ENCODE measurements at places on chromosomes 12 and 14.
A peak's percentile ranks its signal among the peaks of the same experiment; 100 is the strongest.

GRCh38 chr12:117900561-117900960 is 68.2 kb downstream of the KSR2 start:
- DNase-seq: no peak

DNA sequence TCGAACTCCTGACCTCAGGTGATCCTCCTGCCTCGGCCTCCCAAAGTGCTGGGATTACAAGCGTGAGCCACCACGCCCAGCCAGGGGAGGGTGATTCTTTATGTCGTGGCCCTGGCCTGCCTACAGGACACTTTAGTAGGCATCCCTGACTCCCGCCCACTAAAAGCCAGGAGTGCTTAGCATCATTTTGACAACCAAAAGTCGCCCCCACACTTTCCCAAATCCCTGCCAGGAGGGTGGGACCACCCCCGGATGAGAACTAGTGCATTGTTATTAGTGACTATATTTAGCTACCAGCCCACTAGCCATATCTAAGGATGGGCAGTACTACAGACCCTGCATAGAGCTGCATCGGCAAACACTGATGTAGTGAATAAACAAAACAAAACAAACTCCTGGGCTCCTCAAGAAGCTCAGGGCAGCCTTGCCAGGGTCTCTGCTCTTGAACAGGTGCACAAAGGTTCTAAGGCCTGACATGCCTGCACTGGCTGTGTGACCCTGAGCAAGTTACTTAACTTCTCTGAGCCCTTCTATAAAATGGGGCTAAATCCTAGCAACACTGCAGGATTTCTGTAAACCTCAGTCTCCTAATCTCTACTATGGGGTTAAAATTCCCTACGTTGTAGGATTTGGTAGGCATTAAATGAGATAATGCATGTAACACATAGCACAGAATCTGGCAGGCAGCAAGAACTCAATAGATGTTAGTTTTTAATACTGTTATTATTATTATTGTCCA is 2.2 kb downstream of the CAMKK2 start:
- DNase-seq: no peak

- DNase-seq: no peak
Measured at GRCh38 chr12:49330631-49331379, 6.2 kb downstream of the C1QL4 start.

DNA sequence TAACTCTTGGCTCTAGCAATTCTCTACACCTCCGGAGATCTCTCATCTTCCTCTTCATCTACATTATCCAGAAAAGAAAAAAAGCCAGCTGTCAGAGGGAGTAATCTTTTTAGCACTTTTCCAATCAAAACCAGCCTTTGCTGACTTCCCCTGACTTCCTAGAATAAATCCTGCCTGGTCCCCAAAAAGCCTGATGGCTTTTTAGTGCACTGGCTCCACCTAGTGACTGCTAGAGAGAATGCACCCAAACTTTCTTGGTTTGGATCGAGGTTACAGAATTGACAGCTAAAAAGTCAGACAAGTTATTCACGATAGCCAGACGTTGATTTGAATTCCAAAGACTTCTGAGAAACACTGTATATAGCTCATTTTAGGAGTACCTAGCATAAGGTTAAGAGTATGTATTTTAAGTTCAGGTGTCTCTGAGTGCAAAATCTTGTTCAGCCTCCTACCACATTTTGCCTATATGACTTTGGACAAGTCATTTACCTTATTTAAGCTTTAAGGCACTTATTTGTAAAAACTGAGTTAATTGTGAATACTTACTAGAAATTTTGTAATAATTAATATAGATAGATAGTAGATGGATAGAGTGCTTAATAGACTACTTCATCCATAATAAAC is 185.7 kb upstream of the GRIN2B start:
- DNase-seq: peak; percentile 7

DNA sequence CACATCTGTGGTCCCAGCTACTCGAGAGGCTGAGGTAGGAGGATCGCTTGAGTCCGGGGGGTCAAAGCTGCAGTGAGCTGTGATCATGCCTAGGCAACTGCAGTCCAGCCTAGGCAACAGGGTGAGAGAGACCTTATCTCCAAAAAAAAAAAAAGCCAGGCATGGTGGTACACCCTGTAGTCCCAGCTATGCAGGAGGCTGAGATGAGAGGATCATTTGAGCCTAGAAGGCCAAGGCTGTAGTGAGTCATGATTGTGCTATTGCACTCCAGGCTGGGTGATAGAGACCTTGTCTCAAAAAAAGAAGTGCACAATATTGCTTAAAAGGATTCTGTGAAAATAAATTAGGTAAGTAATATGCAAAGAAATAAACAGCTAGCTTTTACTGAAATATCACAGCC is 17.0 kb downstream of the NAA25 start:
- DNase-seq: no peak

- no peak for DNase-seq
Measured at GRCh38 chr14:96806836-96807235, 9.7 kb downstream of the VRK1 start.

DNA sequence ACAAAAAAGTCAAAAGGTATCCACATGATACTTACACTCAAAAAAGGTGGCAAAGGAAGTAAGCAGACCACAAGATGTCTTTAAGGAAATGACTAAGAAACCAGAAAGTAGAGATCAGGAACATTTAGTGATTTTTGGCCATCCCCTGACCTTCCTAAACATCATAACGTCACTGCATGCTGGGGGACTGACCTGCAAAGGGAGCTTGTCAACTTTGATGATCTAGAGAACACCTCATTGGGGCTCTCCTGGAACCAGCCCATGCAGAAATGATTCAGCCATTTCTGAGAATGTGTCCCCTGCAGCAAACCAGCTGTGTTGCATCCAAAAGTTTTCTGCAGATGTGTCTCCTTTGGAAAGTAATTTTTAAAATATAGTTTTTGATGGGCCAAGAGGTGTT is 152.2 kb upstream of the RASSF8 start:
- no peak for DNase-seq

- DNase-seq: no peak
Measured at GRCh38 chr12:106918746-106919145, 37.0 kb upstream of the TMEM263 start.

DNA sequence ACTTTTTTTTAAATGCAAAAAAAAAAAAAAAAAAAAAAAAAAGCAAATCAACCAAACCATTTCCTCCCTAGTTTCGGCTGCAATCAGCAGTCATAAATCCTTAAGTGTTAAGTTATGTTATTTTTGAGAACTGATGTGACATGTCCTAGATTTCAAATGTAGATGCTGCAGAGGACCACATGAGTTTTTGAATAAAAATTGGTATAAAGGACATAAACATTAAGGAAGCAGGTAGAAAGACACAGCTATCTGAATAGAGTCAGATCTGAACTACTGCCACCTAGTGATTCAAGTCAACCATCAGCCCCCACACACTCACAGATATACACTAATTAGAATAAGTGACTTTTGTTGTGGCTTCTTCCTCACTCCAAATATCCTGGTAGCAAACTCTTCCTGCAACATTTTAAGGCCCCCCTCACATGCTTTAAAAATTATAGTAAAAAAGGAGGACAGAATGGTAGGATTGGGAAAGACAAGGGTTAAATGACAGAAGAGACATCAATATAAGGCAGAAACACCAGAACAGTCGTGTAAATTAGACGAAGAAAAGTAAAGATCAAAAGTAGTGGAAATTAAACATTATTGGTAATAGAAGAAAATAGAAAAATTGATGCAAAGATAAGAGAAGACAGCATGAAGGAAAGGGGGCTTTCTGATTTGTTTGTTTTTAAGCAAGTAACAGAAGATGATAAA is 394.5 kb upstream of the ATP2B1 start:
- no peak for DNase-seq

GRCh38 chr14:50756300-50756699 is 74.7 kb downstream of the NIN start:
- DNase-seq: no peak

DNA sequence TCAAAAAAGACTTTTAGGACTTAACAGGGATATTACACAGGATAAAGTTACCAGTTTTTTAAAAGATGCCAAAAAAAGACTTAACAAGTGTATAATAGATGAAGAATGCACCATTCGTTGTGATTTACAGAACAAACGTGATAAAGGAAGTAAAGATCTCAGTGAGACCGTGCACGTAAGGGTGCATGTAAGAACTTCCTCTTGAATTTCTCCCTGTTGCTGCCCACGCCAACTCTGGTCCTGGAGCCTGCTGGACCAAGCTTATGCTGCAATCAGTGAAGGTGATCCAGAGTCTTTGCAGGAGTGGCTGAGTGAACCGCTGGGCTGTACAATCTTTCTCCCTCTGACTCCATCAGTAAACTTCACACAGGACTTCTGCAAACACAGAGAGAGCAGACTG is 593.7 kb downstream of the TMEM121 start:
- no peak for DNase-seq

- DNase-seq: no peak
Measured at GRCh38 chr12:32455607-32456071, 56.3 kb downstream of the FGD4 start.

DNA sequence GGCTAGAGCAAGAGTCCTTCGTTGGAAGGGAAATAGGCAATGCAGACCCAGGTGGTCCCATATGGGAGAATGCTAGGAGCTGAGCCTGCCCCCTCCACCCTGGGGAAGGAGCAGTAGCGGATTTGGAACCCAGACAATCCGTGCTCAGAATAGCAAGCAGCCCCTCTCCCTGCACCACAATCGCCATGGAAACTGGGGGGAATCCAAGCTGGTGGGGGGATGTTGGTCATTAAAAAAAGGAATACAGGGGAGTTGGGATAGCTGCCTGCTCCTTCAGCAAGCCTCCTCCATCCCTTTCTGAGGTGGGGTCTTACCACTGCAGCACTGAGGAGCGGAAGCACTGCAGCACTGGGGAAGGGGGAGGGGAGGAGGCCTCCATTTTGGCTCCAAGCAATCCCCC is 2.9 kb downstream of the RND1 start:
- DNase-seq: no peak

GRCh38 chr14:106372870-106373652 is 846.7 kb downstream of the TMEM121 start:
- DNase-seq: peak; percentile 70

GRCh38 chr14:64654246-64654900 is 49.9 kb upstream of the PLEKHG3 start:
- DNase-seq: no peak

GRCh38 chr12:32742133-32742532 is 13.6 kb downstream of the YARS2 start:
- no peak for DNase-seq

DNA sequence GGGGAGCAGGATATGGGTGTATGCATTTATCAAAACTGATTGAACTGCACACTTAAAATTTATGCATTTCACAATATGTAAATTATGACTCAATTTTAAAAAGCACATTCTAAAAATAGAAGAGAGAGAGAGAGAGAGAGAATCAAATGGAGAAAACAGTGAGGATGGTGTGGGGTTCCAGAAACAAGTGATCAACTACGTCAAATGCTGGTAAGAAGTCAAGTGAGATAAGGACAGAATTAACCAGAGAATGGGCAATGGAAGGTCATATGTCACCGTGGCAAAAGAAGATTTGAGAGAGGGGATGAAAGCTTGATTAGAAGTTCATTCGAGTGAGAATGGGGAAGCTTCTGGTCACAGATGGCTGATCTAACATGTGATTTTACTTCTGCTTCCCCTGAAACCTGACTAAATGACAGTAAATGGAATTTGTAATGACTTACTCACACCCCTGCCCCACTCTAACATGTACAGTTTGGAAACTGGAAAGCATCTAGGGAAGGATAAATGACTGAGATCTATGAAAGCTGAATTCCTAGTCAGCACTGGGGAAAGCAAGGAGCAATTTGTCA is 276.5 kb upstream of the AMIGO2 start:
- DNase-seq: no peak

GRCh38 chr12:131486451-131487230 is 224.2 kb upstream of the SFSWAP start:
- DNase-seq: no peak

DNA sequence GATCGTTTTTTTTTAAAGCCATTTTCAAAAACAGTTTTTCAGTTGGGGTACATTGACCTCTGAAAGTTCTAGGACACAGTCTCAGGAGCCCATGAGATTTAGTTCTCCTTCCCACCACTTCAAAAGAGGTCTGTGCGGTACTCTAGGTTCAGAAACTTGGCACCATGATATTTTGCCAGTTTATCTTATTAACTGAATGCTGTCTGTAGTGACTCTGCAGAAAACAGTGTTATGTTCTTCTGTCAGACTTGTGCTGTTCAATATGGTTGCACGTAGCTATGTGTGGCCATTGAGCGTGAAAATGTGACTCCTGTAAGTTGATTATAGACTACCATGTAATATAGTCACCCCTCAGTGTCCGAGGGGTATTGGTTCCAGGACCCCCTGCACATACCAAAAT is 35.9 kb downstream of the CRADD start:
- DNase-seq: no peak

GRCh38 chr14:49849213-49849847 is 3.3 kb downstream of the NEMF start:
- no peak for DNase-seq

DNA sequence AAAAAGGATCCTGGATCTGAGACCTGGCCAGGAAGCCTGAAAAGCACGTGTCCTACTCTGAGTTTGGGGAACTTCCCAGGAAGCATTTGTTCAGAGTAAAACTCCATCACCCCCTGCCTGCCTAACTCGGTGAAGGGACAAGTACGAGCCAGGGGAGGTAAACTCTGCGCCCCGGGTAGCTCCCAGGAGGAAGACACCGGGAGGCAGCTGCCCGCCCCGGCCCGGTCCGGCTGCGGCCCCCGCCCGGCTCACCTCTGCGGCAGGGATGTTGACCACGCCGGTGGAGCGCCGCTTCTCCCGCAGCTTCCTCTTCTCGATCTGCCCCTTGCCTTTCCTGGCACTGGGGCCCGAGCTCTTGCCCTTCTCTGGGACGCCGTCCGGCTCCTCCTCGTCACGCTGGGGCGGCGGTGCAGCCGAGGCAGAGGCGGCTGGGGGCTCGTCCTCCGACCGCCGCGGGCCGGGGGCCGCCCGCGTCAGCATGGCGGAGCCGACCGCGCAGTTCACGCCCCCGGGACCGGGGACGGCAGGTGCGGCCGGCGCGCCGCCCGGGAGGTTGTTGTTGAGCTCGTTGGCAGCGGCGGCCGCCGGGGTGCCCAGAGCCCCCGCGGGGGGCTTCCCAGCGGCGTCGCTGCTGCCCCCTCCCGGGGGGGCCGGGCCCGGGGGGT is 1.2 kb downstream of the PAWR start:
- no peak for DNase-seq

DNA sequence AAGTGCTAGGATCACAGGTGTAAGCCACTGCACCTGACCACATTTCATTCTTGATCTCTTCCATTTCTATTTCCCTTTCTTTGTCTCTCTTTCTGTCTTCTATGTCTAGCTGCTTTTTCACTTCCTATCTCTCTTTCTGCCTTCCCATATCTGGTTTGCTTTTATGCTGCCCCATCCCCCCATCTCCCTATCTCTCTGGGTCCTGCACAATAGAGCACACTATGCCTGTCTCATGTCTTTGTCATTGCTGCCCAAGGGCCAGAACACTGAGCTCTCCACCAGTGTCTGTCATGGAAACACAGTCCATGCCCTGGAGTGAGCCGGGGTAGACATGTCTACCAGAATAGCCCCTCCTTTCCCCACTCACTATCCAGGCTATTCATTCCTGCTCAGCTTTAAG is 12.3 kb upstream of the RARG start:
- DNase-seq: no peak

DNA sequence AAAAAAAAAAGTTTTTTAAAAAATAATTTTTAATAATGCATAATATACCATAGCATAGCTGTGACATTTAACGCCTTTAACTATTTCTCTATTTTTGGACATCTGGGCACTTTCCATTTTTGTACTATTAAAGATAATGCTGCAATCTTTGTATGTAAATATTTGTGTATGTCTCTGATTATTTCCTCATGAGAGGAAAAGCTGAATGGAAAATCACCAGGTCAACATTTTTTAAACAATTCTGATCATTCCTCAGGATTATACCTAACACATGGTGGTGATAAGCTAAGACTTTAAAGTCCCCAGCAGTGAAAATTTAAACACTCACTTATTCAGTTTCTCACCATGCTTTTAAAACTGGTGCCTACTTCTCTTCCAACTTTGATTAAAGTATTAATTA is 31.3 kb upstream of the NR1H4 start:
- DNase-seq: no peak
